ENCODE measurements at places on chromosomes 13 and 19.

DNA sequence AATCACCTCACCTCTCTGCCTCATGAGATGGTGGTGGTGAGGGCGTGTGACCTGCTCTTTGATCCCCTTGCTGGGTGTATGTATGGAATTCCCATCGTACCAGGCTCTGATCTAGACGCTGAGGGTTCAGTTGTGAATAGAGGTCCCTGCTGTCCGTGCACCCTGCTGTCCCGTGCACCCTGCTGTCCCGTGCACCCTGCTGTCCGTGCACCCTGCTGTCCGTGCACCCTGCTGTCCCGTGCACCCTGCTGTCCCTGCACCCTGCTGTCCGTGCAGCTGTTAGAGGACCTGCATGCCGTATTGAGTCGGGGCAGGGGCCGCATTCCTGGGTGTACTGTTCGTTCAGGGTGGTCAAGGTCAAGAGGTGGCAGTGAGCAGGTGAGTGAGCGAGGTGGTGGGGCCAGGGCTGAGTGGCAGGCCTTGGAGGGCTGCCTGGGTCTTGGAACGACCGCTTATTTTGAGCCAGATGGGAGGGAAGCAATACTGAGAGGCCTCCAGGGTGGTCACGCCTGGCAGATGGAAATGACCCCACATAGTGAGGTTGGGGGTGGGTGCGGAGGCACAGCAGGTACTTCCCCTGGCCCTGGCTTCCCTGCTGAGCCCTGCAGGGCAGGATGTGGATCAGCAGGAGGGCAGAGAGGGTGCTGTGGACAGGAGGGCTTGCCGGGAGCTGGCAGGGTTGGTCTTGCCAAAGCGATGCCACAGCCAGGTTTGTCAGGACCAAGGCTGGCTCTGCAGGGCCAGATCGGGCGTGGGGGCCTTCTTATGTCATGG is 4.6 kb upstream of the EPN1 start:
- DNase-seq, result no peak

DNA sequence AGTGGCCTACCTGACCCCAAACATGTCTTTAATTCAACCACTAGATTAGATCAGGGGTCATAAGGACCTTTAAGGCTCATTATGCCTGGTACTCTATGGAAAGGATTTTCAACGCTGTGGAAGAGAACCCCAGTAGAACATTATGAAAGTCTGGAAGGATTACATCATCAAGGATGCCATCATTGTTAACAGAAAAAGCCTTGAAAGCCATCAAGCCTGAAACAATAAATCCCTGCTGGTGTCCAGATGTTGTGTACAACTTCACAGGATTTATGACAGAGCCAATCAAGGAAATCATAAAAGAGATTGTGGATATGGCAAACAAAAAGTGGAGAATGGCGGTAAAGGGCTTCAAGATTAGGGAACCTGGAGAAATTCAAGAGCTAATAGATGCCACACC is 59.7 kb downstream of the NAA16 start:
- no peak for DNase-seq

- no peak for DNase-seq
These were observed 1.2 kb downstream of the CIRBP start for GRCh38 chr19:1270213-1270853.

- DNase-seq, result no peak
These were observed 12.9 kb upstream of the RFXAP start for GRCh38 chr13:36806102-36806501.

DNA sequence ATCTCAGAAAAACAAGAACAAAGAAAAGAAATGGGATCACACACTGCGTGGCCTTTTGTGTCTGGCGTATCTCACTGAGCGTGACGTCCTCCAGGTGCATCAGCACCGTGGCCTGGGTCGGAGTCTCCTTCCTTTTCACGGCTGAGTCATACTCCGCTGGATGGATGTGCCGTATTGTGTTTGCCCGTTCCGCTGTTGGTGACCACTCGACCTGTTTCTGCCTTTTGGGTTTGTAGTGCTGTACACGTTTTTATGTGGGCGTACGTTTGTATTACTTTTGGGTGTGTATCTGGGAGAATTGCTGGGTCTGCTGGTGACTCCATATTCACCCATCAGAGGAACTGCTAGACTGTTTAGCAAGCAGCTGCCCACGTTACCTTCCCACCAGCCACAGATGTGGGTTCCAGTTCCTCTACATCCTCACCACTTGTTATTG is 11.4 kb downstream of the ARID3A start:
- DNase-seq, result no peak

- no peak for DNase-seq
These were observed 41.8 kb downstream of the IRS2 start for GRCh38 chr13:109744512-109745051.

DNA sequence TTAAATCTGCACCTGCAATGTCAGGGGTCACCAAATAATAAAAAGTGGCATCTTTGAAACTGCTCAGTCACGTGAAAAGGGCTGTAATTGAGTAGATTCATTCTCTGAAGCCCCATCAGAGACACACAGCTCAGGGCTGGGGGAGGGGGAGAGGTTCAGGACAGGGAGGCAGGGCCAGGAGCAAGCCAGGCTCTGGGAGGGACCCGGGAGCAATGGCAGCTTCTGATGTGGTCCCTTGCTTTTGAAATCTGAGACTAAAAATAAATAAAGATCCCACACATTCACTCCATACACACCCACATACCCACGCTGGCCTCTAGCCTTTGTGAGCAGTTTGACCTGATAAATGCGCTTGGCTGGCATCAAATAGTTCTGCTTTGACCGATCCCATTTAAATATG is 32.8 kb downstream of the GSX1 start:
- no peak for DNase-seq

GRCh38 chr13:94608586-94608985 is 6.9 kb downstream of the GPR180 start:
- DNase-seq, result no peak

DNA sequence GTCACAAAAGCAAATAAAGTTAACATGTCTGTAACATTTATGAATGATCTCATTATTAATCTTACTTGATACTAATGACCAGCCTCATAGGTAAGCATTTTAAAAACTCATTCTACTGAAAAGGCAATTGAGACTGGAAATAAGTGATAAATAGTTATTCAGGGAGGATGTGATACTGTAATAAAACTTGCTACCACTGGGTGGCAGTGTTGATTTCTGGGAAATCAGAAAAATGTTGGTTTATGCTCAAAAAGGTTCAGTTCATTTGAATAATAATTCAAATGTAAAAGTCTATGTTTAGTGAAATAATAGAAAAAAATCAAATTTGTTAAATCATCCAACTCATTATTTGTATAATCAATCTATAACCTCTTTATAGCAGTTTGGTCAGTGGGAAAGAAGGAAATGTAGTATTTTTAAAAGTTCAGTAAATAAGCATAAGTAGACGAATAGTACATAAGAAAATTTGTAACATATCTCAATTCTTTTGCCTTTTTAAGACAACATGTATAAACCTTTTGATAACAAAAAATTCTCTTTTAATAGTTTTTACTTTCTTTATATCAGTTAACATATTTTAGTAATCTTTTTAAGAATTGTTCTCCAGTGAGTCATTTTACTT is 9.6 kb downstream of the ABHD13 start:
- DNase-seq, result peak; percentile 21

GRCh38 chr13:42997381-42997780 is 5.3 kb upstream of the EPSTI1 start:
- no peak for DNase-seq

GRCh38 chr19:13763265-13763664 is 1.1 kb upstream of the MRI1 start:
- DNase-seq, result no peak

DNA sequence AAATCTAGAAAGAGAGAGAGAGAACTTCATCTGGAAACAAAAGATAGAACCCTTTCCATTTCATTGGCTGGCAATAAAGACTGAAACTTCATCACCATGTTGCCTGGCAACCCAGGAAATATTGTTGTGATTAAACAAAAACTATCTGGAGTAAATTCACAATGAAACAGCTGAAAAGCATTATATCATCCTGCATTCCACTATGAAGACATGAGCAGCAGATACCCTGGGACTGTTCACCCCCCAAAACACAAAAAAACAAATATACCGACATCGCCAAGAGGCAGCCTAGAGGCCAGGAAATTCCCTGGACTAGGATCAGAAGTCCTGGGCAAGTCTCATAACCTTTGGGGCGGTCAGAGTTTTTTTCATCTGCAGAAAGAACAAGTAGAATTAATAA is 158.3 kb downstream of the FOXO1 start:
- DNase-seq, result no peak

GRCh38 chr19:7522923-7523667 is 671 bp downstream of the MCOLN1 start:
- peak; percentile 37 for DNase-seq

GRCh38 chr13:25899464-25899863 is 152.4 kb downstream of the SHISA2 start:
- DNase-seq, result no peak

GRCh38 chr19:35755550-35756376 is 1.1 kb downstream of the HSPB6 start:
- no peak for DNase-seq

DNA sequence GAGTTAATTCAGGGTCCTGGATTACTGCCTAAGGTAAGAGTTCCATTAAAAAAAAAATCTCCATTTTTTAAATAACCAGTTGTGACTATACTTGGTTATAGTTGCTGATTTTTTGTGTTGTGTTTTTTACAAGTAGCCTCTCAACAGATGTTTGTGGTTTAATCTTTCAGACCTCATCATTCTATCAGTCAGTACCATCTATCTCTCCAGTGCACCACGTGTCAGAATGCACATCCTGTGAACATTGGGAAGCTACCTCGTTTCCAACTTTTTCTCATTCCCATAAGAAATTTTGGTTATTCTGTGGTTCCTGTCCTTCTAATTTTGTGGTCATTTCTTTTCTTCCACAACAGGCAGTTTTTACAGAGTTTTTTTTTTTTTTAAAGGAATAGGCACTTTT is 39.2 kb downstream of the WDFY2 start:
- no peak for DNase-seq

DNA sequence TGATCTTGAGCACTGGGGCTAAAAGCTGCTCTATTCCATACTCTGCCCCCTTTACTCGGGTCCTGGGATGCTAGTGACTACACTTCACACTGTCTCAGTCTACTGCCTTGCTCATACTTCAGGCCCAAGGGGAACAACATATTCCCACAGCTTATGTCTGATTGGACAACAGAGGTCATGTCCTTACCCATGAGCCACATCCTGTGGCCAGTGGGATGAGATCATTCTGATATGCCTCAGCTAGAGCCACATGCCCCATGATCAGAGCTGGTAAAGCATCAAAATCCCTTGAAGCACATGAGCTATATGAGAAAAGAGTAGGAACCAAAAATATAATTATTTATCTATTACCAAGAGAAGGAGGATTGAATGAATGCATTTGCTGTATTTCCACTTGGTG is 290.1 kb upstream of the TSHZ3 start:
- no peak for DNase-seq

DNA sequence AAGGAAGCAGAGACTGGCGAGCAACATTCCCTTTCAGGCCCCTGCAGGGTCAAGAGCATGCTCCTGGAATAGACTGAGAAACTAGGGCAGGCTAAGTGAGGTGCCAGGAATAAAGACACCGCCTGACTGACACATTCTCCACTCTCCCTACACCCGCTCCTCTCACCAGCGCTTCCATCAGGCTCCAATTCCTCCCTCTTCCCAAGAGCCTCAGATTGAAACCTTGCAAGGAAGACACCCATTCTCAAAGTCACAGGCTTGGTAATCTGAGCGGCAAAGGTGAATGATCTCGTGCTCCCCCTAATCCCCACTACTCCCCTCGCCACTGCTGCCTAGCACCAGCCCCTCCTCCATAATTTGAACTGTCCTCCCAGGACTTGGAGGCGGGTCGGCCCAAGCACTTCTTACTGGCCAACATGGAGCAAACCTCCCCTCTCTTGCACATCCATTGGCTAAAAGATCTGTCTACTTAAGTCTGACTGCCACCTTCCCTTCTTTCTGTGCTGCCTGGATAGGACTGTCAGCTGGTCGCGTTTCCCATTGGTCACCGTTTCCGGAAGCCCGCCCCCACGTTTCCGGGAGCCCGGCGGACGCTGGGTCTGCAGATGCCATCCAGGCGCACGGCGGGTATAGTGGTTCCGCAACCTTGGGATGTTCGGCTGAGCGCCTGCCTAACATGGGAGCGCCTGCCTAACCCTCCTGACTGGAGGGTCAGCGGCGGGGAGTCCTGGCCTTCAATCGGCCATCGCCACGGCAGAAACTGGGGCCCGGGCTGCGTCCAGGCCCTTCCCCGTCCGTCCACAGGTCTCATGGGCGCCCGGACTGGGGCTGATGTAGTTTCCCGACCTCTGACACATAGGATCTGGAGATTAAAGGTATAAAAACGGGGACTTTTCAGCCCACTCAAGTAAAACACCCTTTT is 33.6 kb downstream of the ZNF383 start:
- peak; percentile 85 for DNase-seq

- DNase-seq, result no peak
These were observed 16.3 kb downstream of the ZNF91 start for GRCh38 chr19:23378948-23379347.

- DNase-seq, result no peak
These were observed 4.5 kb downstream of the DBP start for GRCh38 chr19:48632692-48633147.

- DNase-seq, result no peak
These were observed 371.8 kb downstream of the SLITRK6 start for GRCh38 chr13:85427416-85427815.

DNA sequence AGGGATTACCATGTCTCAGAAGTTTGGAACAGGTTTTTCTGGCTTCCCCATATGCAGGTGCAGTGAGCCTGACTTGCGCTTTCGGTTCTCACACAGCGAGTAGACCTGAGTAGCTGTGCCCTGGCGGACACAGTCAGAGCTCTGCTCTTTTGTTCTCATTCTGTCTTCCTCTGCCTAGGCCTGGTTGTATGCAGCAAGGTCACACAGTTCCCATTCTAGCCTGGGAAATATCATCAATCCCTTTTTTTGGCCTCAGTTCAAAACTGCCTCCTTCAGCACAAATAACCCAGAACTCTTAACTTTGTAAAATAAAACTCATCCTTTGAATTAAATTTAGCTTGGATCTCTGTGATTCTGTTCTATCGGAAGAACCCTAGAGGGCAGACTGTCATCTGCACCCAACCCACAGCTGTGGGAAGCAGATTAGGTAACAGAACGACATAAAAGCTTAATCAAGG is 10.2 kb downstream of the OXGR1 start:
- peak; percentile 24 for DNase-seq

- DNase-seq, result no peak
These were observed 6.2 kb downstream of the PHLDB3 start for GRCh38 chr19:43498233-43498842.

- no peak for DNase-seq
These were observed 776.4 kb upstream of the ATXN8OS start for GRCh38 chr13:69331245-69331644.

GRCh38 chr19:6269101-6269886 is 10.5 kb downstream of the MLLT1 start:
- DNase-seq, result no peak

GRCh38 chr19:27765912-27766725 is 1446.8 kb downstream of the UQCRFS1 start:
- no peak for DNase-seq

Measured in RWPE1 (cell line).